Stimulated activated naive CD4-positive, alpha-beta T cell treated with Interleukin-2 at 50 U/mL for 16 hours (primary cell): ENCODE measurements at places on chromosomes 1 and 21.

GRCh38 chr1:40592107-40592803 is 60.8 kb downstream of the ZNF684 start:
- no peak for DNase-seq

DNA sequence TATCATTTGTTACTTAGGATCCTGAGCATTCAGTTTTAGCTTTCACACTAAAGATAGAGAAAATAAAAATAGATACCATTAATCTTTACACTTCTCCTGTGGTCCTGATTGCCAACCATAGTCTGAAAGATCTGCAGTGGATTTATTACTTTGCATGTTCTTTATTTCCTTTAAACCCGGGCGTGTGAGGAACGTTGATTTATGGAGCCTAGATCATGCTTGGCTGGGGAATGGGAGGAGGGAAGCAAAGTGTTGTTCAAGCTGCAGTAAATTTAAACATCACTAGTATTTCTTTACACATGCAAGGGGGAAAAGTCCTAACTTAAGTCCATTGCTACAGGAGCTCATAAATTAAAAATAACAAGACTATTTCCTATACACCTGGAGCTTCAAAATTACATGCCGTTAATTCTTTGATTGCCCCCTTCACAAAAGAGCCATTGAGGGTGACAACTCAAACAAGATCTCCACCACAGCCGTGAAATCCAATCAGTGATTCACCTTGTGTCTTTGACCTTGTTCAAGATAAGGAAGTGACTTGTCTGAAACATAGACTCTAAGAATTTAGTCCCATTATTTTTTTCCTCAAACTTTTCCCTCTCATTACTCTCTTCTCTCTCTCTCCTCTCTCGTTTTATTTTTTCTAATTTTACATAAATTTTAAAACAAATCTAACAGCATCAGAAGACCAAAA is 282.7 kb downstream of the KIF26B start:
- no peak for DNase-seq

GRCh38 chr1:98049370-98050135 is 128.7 kb upstream of the DPYD start:
- no peak for DNase-seq

GRCh38 chr1:157279138-157279801 is 141.1 kb upstream of the ETV3 start:
- no peak for DNase-seq

- no peak for DNase-seq
Observed at GRCh38 chr1:119791377-119791776, 19.9 kb downstream of the REG4 start.

- no peak for DNase-seq
Observed at GRCh38 chr21:33013626-33014025, 12.1 kb upstream of the OLIG2 start.

- no peak for DNase-seq
Observed at GRCh38 chr1:84665703-84666317, 24.5 kb downstream of the SSX2IP start.

- no peak for DNase-seq
Observed at GRCh38 chr1:235129774-235130570, 1.3 kb upstream of the TOMM20 start.

GRCh38 chr1:13583595-13583965 is at the start of gene PDPN:
Gene PDPN (plus strand): TSS chr1:13583832. CDS start chr1:13584034, 202 bp downstream.
- no peak for DNase-seq

DNA sequence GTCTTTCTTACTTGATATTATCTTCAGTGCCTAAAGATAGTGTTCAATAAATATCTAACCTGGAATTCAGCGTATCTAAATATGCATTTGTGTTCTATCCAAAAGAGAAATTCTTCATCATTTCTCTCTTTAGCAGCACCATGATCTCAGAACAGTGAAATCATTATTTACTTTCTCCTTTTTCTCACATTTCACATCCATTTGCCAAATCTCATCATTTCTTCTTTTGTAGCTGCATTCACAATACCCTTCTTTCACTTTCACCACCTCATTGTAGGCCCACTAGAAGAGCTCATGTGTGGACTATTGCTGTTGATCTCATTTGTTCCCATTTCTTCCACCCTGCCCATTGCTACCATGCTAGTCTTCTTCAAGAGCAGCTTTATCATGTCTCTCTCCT is 178.0 kb downstream of the PHTF1 start:
- DNase-seq = no peak

- DNase-seq = peak; percentile 24
Observed at GRCh38 chr1:43836267-43836951, 97.2 kb upstream of the ARTN start.

GRCh38 chr1:153347856-153348255 is 785 bp downstream of the PGLYRP4 start:
- no peak for DNase-seq

DNA sequence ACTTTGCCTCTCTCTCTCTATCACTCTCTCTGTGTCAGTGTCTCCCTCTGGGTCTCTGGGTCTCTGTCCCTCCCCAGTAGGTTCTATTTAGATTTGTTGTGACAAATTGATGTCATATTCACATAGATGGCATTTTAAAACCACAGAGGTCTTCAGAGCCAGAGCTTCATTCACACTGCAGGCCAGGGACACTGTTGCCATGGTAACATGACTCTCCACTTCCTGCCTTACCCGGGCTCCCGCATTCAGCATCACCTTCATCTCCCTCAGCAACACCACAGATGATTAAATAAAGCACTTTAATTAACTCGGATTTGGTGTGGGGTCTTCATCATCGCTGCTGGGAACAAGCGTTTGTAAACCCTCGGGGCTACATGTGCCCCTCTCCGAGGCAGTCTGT is 132.6 kb downstream of the ETS2 start:
- DNase-seq = no peak

GRCh38 chr1:113647164-113647563 is 112.1 kb downstream of the PHTF1 start:
- DNase-seq = no peak

DNA sequence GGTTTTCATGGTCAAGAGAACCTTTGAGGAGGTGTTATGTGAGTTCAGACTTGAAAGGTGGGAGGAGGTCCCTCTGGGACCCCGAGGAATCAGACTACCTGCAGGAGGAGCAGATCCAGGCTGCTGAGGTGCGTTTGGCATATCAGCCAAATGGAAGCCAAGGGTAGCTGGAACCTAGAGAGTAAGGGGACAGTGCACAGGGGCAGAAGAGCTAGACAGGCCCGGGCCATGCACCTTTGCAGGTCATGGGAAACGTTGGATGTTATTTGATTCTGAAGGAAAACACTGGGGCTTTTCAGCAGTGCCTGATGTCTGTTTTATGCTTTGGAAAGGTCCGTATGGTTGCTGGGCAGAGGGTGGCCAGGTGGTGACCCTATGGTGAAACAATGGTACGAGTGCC is 169.2 kb downstream of the PGBD5 start:
- no peak for DNase-seq
